ENCODE measurements at places on chromosomes 1 and 21. TPM values are rescaled to one million over a fixed set of nuclear protein-coding genes. Genes with fewer than 3 reads are reported as not detected.

- H3K27ac ChIP-seq: no peak overlapping the region
- no peaks in the 10 kb centered on the region for H3K4me1 ChIP-seq
- DNase-seq: no peak
- no peaks in the 10 kb centered on the region for H3K36me3 ChIP-seq
Observed at GRCh38 chr1:43757343-43758053, 50.2 kb downstream of the ST3GAL3 start.

The RYR2 gene
- total RNA-seq: 0.99 TPM

DNA sequence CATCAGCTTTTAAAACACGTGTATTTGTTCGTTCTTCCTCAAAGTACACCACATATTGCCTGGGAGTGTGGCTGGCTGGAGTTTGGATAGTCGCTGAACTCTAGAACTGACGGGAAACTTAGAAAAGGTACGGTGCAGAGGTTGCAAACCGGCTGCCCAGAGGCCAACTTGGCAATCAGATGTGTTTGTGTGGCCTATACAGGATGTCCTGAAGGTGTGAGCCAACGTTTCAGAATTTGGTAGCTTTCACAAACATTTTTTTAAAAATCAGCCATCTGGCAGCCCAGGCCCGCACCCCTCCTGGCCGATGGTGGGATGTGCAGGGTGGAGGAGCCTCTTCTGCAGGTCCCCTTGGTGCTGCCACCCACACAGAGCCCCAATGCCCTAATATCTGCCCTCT is 73.6 kb upstream of the SLC25A33 start:
- H3K4me3 ChIP-seq: no peak overlapping the region
- H3K27me3 ChIP-seq: peaks cover 15% of the 10 kb centered on the region
- no peak overlapping the region for H3K27ac ChIP-seq
- H3K4me1 ChIP-seq: no peaks in the 10 kb centered on the region
- DNase-seq: no peak

GRCh38 chr1:155181371-155182051 is 7.9 kb downstream of the TRIM46 start:
- no peak overlapping the region for H3K27ac ChIP-seq
- H3K4me1 ChIP-seq: peaks cover 3% of the 10 kb centered on the region
- DNase-seq: no peak
- H3K36me3 ChIP-seq: no peaks in the 10 kb centered on the region

The MRPS14 gene
- total RNA-seq: 31.6 TPM

GRCh38 chr1:101013776-101014175 is 11.8 kb downstream of the DPH5 start:
- H3K4me1 ChIP-seq: no peaks in the 10 kb centered on the region
- DNase-seq: no peak
- H3K27me3 ChIP-seq: no peaks in the 10 kb centered on the region
- H3K27ac ChIP-seq: no peak overlapping the region
- no peak overlapping the region for H3K4me3 ChIP-seq

DNA sequence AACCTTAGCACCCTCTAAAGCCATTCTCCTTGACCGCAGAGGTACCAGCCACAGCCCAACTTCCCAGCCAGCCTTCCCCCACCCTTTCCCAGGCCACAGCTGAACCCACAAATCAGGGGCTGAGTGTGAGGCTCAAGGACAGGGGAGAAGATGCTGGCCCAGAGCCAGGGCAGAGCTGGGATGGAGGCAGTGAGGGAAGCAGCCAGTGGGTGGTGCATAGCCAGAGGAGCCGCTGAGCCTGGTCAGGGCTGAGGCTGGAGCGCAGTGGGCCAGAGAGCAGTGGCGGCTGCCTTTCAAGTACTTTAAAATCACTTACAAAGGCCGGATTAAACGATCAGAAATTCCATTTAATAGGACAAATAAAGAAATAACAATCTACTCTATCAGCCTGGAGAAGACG is 36.3 kb downstream of the DMAP1 start:
- DNase-seq: peak; percentile 35
- no peak overlapping the region for H3K27ac ChIP-seq
- H3K36me3 ChIP-seq: peaks cover 2% of the 10 kb centered on the region
- H3K4me1 ChIP-seq: no peaks in the 10 kb centered on the region
- H3K4me3 ChIP-seq: no peak overlapping the region

- H3K4me3 ChIP-seq: no peak overlapping the region
- H3K36me3 ChIP-seq: no peaks in the 10 kb centered on the region
- peaks cover 6% of the 10 kb centered on the region for H3K4me1 ChIP-seq
- DNase-seq: no peak
- H3K27me3 ChIP-seq: 0 out of 2 replicates have a peak, but pooled peaks cover 2% of the 10 kb centered on the region
- H3K27ac ChIP-seq: no peak overlapping the region
Observed at GRCh38 chr1:156384007-156384406, 15.0 kb downstream of the RHBG start.

DNA sequence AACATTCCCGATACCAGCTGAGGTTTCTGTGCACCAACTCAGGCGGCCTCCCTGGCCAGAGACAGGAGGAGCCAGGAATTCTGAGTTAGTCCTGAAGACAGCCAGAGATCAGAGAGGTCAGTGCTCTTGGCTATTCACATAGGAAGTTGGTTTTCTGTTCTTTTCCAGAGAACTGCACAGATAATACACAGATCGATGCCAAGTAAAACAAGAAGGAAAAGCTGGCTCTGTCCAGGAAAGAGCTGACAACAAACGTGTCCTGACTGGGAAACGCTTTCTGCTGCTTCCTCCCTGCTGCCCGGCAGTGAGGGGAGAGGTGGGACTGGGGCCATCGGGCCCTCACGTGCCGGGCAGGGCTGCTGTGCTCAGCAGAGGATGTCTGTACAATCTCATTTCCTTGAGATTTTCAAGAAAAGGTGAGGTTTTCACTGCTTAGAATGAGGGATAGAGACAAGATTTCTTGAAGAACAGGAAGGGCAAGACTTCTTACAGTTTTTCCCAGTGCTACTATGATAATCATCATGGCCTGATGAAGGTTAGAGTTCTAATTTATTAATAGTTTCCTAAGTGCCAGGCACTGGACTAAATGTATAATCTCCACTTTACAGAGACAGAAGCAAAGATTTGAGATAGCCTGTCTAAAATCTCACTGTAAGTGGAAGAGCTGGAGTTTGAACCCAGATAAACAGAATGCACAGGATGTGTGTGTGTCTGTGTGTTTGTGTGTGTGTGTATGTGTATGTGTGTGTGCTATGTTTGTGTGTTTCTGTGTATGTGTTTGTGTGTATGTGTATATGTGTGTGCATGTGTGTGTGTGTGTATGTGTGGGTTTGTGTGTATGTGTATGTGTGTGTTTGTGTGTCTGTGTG is 211.0 kb upstream of the RAB4A start:
- no peak overlapping the region for H3K27ac ChIP-seq
- H3K36me3 ChIP-seq: no peaks in the 10 kb centered on the region
- 0 out of 2 replicates have a peak, but pooled peaks cover 3% of the 10 kb centered on the region for H3K27me3 ChIP-seq
- no peak overlapping the region for H3K4me3 ChIP-seq
- DNase-seq: no peak

DNA sequence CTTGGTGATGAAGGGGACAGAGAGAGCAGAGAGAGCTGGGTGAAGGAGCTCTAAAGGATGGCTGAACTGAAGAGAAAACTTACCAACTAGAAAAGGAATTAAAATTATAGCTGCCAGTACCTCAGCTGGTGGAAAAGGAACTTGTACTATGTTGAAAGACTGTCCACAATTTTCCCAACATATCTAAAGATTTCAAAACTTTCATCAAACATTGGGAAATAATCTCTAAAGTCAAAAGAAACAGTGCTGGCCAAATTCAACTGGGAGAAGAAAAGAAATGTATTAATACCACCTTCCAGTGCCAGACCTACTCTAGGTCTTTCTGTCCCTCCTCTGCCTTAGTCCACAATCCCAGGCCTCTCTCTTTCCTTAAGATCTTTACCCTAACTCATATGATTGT is 6.1 kb downstream of the SMG5 start:
- no peak for DNase-seq
- H3K36me3 ChIP-seq: peaks cover 60% of the 10 kb centered on the region
- H3K27me3 ChIP-seq: no peaks in the 10 kb centered on the region
- peaks cover 7% of the 10 kb centered on the region for H3K4me1 ChIP-seq

The LCA5L gene
- total RNA-seq: not detected

DNA sequence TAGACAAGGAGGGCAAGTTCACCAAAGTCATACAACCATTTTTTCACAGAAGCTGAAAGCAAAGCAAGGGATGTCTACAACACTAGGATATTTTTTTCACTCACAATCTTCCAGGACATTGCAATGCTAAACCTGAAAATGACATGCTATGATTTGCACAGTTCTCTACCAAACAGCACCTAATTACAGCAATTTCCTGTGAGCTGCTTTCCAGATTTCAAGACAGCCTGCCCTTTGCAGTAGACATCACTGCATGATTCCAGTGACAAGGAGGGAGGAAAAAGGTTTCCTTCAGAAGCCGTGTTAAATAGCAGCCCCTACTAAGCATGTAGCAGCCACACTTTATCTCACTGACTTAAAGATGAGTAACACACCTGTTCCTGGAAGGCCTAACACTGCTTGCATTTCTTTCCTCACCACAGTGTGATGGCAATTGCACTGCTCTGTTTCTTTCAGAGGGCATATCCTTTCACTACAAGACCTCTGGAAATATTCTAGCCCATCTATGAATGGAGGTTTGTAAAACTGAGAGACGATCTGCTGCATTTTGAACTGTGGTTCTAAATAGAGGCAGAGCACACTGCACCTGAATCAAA is 97.1 kb downstream of the DUSP10 start:
- no peaks in the 10 kb centered on the region for H3K36me3 ChIP-seq
- no peaks in the 10 kb centered on the region for H3K4me1 ChIP-seq
- 0 out of 2 replicates have a peak, but pooled peaks cover 3% of the 10 kb centered on the region for H3K27me3 ChIP-seq

- DNase-seq: no peak
- H3K36me3 ChIP-seq: peaks cover 5% of the 10 kb centered on the region
- H3K27ac ChIP-seq: no peak overlapping the region
- no peak overlapping the region for H3K4me3 ChIP-seq
Observed at GRCh38 chr1:202130816-202131522, 8.3 kb downstream of the GPR37L1 start.

DNA sequence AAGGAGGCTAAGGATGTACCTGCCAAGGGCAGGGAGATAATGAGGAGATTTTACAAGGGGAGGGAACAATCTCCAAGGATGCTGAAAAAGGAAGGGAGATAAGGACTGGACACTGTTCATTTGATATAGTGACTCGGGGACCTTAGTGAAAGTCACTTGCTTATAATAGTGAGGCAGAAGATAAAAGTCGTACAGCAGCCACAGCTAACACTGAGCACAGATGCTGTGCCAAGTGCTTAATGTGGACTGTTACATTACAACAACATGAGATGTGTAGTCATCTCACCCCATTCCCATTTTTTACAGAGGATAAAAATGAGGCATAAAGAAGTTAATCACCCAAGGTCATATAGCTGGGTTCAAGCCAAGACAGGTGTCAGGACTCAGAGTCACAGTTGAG is 181.9 kb downstream of the FGGY start:
- H3K36me3 ChIP-seq: no peaks in the 10 kb centered on the region
- peak overlapping the region; percentile 82 for H3K27ac ChIP-seq
- no peaks in the 10 kb centered on the region for H3K27me3 ChIP-seq
- H3K4me1 ChIP-seq: peaks cover 82% of the 10 kb centered on the region
- no peak overlapping the region for H3K4me3 ChIP-seq

DNA sequence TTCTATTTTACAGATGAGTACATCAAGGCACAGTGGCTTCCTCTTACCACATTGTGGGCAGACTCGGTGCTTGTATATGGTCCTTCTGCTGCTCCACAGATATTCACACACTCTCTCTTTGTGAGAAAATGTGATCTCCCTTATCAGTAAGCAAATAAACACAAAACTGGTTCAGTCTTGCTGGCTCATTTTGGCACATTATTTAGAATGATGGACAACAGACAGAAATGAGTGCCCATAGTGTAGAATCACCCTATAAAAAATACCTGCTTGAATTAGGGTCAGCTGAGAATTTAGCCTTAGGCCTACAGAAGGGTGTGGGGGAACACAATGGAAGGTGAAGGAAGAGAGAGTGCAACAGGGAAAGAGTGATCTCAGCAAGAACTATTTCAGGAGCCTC is 423.1 kb downstream of the HLX start:
- H3K36me3 ChIP-seq: no peaks in the 10 kb centered on the region
- H3K27me3 ChIP-seq: 0 out of 2 replicates have a peak, but pooled peaks cover 5% of the 10 kb centered on the region
- H3K27ac ChIP-seq: no peak overlapping the region
- DNase-seq: no peak
- H3K4me3 ChIP-seq: no peak overlapping the region

The INAVA gene
- 16.1 TPM for total RNA-seq

- peaks cover 8% of the 10 kb centered on the region for H3K4me1 ChIP-seq
- H3K27ac ChIP-seq: no peak overlapping the region
- no peak overlapping the region for H3K4me3 ChIP-seq
- H3K27me3 ChIP-seq: no peaks in the 10 kb centered on the region
- no peaks in the 10 kb centered on the region for H3K36me3 ChIP-seq
- peak; percentile 69 for DNase-seq
Observed at GRCh38 chr1:150168960-150169601, 19.4 kb downstream of the PLEKHO1 start.

DNA sequence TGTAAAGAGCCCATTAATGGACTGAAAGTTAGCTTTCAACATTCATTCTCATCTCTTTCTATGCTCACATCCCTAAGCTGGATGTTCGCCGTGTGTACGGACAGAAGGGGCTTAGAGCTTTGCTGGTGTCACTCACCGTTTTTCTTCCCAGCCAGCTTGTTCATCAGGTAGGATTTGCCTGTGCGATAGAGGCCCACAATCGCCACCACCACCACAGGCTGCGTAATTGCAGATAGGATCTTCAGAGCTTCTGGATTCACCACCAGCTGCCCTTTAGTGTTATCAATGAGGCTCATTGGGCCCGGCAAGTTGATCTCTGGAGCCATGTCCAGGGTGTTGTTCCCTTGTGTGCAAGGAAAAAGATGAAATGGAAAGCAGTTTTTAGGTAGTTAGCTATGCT is 4.3 kb downstream of the GBP2 start:
- no peak overlapping the region for H3K27ac ChIP-seq
- H3K27me3 ChIP-seq: no peaks in the 10 kb centered on the region
- no peaks in the 10 kb centered on the region for H3K36me3 ChIP-seq
- H3K4me3 ChIP-seq: no peak overlapping the region
- no peaks in the 10 kb centered on the region for H3K4me1 ChIP-seq
- DNase-seq: no peak

- H3K36me3 ChIP-seq: no peaks in the 10 kb centered on the region
- no peaks in the 10 kb centered on the region for H3K4me1 ChIP-seq
- DNase-seq: no peak
Observed at GRCh38 chr1:153261281-153262069, 2.0 kb downstream of the LORICRIN start.

DNA sequence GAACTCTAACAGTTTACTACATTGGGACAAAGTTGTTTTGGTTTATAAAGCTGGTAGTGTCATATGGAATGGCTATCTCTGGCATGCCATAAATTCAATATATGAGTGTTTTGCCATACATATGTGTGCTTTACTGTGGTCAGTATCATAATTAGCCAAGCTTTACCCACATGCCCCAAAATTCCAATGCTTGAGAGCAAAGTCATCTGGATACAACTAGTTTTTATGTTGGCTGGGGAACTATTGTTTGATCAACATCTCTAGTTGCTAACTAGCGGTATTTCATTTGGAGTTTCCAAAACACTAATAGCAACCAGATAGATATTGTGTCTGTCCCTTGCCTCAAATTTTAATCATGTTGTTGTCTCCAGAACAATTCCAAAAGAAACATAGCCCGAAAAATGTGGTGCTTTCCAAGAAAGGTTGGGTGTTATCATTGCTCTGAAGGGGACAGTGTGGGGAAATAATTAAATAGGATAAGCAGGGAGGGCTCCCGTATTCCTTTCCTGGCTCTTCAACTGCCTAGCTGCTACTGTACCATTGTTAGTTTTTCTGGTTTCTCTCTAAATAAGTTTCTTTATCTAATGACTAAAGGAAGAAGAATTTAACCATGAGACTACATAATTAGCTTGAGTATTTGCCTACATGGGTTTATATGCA is 136.1 kb downstream of the TGFB2 start:
- no peaks in the 10 kb centered on the region for H3K27me3 ChIP-seq
- DNase-seq: no peak
- peak overlapping the region; percentile 90 for H3K27ac ChIP-seq
- no peak overlapping the region for H3K4me3 ChIP-seq

Measured in SJCRH30 (cell line).